ENCODE measurements at places on chromosomes 4 and X.

DNA sequence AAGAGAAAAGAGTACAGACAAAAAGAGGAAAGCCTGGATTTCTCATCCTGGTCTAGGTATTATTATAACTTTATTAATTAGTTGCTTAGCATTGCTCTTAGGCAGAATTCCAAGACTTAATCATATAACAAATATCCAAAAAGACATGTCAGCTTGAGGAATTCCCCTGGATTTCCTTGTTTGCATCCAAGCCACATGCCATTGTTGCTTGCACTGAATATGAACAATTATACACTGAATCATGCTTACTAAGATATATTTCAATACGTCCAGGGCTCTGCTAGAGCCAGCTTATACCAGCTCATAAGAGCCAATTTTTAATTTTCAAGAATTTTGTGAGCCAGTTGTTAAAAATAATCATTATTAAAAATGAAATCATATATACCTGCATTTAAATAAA lies 5.5 kb upstream of the TLR10 start:
- DNase-seq: peak; percentile 9

- no peak for DNase-seq
These were observed 683.1 kb downstream of the KCTD8 start for GRCh38 chr4:43765514-43765913.

DNA sequence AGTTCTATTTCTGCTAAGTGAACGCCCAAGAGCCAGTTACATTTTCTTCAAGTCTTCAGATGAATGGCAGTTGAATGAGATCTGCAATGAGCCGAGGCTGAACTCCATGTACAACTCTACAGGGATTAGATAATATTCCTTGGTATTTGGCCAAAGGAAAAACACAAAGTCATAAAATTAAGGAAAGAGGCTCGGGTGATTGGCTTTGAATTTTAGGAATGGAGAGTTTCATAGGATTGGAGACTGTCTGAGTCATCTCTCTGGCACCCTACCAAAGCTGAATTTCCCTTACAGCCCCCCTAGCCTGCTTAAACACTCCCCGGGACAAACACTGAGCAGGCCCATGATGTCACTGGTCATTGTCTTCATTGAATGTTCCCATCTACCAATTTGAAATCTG lies 188.0 kb upstream of the C1QTNF7 start:
- DNase-seq: no peak

DNA sequence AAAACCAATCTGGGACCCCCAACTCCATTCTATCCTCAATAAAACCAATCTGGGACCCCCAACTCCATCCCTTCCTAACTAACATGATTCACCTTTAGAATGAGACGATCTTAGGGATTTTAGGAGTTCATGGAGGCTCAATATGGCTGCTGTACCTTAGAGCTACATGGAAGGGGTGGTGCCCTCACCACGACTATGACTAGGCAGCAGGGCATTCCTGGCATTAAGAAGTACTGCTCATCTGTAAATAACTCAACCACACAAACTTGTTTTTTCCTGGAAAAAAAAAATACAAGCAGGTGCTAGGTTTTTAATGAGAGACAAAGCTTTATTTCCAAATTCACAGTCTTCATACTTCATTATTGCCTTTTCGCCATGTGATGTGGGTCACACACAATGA lies 346.5 kb upstream of the FAT1 start:
- DNase-seq: no peak

GRCh38 chr4:109864134-109864533 lies 16.2 kb downstream of the LRIT3 start:
- no peak for DNase-seq

GRCh38 chrX:139213241-139213709 lies 317.3 kb upstream of the F9 start:
- no peak for DNase-seq

DNA sequence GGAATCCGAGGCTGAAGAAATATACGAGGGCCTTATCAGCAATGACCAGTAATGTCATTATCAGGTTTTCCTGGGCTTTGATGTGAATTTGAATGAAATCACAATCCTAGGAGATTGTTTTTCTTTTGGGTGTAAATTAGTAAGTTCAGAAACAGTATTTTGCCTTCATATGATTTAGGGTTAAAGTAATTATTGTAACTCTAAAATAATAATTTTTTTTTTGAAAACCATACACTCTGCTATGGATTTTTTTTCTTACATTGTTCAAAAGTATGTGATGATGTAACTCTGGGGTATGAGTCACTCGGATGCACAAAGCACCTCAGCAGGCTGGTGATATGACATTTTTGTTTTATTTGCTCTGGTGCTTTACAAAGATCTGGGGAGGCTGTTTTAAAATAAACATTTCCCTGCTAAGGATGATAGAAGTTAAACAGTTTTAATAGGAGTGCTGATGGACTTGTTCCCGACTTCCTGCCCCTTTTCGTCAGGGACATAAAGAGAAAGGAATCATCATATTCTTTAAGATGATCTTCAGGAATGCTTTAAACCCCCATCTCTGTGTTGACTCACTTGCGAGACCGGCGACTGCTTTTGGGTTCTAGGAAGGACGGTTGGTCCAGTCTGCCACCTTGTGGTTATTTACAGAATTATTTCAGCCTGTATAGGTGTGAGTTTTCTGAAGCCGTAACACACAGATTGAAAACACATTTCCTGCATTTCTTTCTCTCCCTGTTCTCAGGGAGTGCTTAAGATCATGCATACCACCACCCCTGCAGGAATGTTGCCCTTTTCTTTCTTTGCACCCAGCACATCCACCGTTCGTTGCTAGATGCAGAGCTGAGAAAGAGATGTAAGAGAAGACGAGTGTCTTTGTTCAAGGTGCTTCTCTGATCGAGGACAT lies 72.5 kb downstream of the RAPGEF2 start:
- DNase-seq: peak; percentile 94

- DNase-seq: no peak
These were observed 13.4 kb downstream of the EVC start for GRCh38 chr4:5724377-5724776.

- no peak for DNase-seq
These were observed 48.5 kb upstream of the TMEM154 start for GRCh38 chr4:152728343-152728742.

DNA sequence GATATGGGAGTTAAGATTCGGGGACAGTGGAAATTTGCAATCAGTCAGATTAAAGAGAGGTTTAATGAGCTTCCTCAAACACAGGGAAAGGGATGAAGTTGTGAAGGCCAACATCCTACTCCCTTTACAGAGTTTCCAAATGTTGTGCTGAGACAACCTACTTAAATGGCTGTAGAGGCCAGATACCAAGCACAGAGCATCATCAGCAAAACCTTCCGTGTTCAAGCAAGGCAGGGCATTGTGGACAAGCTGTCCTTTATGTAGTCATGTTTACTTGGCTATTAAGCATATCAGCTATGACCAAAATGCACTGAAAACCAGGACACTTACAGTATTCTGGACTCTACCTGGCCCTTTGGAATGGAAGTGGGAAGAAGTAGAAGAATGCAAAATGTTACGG lies 197.3 kb downstream of the DMD start:
- no peak for DNase-seq

DNA sequence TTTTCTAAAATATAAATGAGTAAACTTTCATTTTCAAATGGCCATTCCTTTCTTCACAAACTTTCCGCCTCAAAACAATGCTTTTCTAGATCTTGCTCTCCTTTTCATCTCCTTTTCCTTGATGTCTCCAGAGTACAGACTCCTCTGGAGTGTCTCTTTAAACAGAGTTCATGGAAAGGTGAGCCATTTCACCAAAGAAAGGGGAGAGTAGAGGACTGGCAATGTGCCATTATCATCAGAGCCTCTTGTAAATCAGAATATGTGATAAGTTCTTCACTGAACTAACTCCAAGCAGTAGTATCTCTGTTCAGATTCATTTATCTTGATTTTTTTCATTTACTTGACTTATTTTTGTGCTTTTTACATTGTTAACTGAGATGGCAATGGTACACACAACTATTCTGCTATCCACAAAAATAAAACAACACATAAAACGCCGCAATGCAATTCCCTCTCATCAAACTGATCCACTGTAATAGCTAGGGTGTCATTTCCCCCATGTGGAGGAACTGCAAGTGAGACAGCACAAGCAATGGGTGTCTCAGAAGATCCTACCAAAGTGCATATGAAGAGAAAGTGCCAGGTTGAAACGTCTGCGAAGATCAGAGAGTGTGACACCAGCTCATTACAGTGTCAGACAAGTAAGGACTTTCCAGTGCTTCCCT lies 125.4 kb downstream of the RASL11B start:
- peak; percentile 33 for DNase-seq

DNA sequence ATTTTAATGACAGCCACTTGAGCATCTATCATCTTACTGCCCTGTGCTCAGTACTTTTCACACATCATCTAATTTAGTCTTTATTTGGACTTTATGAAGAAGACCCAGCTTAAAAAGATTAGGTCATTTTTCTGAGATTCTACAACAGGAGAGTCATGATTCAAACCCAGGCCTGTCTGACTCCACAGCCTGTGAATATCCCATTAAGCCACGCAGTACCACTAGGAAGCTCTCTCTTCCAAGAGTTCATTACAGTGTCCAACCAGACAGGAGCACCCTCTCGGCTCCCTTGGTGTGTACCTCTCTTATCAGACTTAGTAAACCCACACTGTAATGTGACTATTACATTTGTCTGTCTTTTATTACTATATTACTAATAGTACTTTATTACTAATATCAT lies 332.8 kb downstream of the DHX15 start:
- no peak for DNase-seq

DNA sequence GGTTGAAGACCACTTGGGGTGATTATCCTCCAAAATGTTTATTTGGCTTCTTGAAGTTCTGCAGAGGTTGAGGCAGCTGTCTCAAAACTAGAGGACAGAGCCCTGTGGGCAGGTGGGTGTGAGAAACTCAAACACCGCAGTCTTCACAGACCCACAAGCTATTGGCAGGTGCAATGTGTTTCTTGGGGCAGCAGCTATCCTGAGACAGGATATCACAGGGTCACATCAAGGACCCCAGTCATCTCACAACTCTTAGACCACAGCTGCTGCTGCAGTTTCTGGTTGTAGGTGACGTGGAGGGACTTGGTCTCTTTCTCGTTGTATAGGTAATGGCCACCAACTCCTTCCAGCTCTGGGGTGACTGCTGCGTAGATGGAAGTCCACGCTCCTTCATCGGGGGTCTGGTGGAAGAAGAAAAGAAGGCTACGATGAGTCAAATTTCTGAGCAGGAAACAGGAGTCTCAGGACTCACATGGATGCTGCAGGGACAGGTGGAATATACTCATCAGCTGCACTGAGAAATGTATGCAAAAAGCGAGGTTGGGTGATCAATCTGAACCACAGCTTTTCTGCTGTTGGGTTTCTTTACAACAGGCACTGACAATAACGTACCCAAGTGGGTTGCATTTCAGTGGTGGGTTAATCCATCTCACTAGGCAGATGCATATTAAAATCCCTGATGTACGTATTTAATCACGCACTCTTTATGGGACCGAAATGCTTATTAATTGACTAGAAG lies 279.8 kb downstream of the DHRSX start:
- no peak for DNase-seq

- DNase-seq: peak; percentile 38
These were observed 225.1 kb upstream of the GPC4 start for GRCh38 chrX:133640161-133641015.

GRCh38 chr4:170868170-170868569 lies 778.4 kb upstream of the AADAT start:
- no peak for DNase-seq

- no peak for DNase-seq
These were observed 57.2 kb downstream of the NHS start for GRCh38 chrX:17432158-17432557.

DNA sequence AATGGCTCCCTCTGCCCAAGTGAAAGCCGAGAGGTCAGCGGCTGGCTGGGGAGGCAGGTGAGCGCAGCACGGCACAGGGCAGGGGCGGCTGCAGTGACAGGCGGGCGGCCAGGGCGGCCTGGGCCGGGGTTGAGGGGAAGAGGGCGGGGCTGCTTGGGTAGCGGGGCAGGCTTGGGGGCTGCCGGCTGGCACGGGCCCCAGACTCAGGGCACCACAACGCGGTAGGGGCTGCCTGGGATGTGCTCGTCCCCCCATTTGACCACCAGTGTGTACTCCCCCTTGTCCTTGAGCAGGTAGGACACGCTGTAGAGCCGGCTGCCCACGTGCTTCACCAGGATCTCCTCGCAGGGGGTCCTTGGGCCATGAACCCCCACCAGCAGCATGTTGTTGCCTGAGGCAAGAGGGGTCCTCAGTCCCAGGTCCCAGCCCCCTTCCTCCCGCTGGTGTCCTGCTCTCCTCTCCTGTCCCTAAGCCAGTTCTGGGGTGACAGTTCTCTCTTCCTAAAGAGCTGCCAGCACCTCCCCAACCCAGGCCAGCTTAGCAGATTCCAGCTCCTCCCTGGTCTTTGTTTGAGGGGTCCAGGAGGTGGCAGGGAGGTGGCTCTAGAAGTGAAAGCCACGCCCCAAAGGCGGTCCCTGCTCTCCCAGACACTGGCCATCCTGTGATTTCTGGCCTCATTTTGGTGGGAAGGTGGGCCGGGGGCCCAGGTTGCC lies 25.6 kb downstream of the FLNA start:
- no peak for DNase-seq

- peak; percentile 26 for DNase-seq
These were observed 12.1 kb downstream of the LAMP2 start for GRCh38 chrX:120456973-120457372.

DNA sequence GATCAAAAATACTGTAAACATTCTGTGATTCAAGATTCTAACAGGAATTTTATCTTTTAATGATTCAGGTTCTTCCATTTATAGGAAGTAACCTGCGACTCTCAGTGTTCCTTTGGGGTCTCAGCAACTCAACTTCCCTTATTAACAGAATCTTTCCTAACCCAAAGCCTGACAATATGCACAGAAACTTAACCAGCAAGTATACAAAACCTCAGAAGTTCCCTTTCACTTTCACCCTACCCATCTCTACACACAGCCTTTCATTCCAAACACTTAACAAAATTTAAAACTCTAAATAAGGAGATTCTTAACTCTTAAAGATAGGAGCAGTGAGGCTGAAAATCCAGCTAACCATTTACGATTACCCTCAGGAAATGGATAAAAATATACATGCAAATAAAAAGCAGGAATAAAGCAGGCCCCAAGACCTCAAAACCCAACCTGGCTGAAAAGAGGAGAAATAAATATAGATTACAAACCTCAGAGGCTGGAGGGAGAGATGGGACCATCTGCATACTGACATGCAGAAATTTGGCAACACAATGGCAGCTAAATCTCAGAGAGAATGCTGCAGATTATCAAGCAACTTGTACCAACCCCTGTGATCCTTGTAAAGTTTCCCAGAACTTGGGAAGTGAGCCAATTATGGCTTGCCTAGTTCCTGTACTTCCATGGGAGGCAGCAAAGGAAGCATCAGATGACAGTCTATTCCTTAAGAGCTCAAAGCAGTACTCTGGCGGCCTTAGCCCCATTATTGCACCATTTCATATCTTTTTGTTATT lies 101.0 kb downstream of the ATP11C start:
- peak; percentile 24 for DNase-seq

GRCh38 chr4:88720451-88721428 lies 23.1 kb upstream of the NAP1L5 start:
- no peak for DNase-seq

GRCh38 chr4:148023512-148024181 lies 291.8 kb downstream of the ARHGAP10 start:
- DNase-seq: no peak

- DNase-seq: no peak
These were observed 131.3 kb downstream of the MAB21L2 start for GRCh38 chr4:150713251-150713650.

- no peak for DNase-seq
These were observed 99.8 kb downstream of the LARP7 start for GRCh38 chr4:112736718-112737135.

- DNase-seq: no peak
These were observed 123.5 kb downstream of the PTPN13 start for GRCh38 chr4:86717651-86718050.
